ENCODE measurements at places on chromosomes 3 and 15. TPM values are rescaled to one million over a fixed set of nuclear protein-coding genes. Genes with fewer than 3 reads are reported as not detected.
A peak's percentile ranks its signal among the peaks of the same experiment; 100 is the strongest.

Gene TRIM71
- total RNA-seq = not detected

Gene PLSCR1
- total RNA-seq = 46.7 TPM

Gene ADAMTS7
- total RNA-seq = 4.6 TPM

Gene ERC2
- not detected for total RNA-seq

Gene ZCWPW2
- total RNA-seq = not detected

Gene TUSC7
- not detected for total RNA-seq

Gene B3GALNT1
- 11.9 TPM for total RNA-seq

Gene MINAR1
- 1.3 TPM for total RNA-seq

Gene SLC27A2
- 0.57 TPM for total RNA-seq

Gene TMEM158
- total RNA-seq = 3.2 TPM

GRCh38 chr3:129961141-129961541 lies 13.4 kb upstream of the TRH start:
- no peak for DNase-seq

- peak; percentile 57 for DNase-seq
Observed at GRCh38 chr3:54954022-54954421, 26.2 kb upstream of the LRTM1 start.

DNA sequence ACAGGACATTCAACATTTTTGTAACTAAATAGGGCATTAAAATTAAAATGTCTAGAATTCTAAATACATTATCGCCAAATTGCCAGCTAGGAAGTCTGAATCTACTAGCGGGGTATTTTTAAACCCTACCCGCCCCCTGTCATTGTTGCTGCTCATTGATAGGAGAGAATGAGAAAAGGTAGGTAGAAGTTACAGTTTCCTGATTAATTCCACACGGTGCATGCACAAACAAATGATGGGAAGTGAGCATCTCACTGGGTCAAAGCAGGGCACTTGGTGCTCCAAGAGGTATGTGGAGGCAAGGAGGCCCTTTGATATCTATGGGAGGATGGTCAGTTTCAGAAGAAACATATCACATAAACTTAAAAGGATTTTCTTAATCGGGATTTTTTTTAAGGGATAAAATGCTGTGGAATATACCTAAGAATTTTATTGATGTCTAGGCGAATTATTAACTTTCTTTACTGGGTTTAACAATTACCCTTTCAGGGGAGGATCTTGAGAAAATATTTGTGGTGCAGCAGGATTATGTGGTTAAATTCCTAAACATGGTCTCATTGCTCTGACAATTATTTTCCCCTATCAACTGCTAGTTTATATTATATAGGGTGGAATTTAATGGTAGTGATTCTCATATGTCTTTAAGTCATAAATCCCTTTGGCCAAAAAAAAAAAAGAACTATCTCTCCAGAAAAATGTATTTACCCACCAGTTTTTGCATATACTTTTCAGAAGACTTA lies 236.0 kb upstream of the GOLGA6L4 start:
- peak; percentile 44 for DNase-seq

DNA sequence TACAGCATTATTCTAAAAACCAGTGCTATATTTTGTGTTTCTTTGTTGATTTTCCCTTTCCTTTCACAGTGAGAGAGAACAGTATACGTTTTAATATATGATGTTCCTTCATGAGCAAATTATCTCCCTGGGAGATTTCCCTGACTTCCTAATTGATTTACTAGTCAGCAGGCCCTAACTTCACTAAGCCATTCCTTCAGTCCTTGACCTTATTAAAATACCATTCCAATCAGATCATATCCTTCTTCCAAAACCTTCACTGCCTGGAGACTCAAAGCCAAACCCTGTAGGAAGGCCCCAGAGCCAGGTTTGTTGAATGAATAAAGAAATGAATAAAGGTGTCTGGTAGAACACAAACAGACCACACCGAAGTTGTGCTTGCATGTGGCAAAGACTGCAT lies 43.8 kb upstream of the ARHGEF3 start:
- DNase-seq = no peak

DNA sequence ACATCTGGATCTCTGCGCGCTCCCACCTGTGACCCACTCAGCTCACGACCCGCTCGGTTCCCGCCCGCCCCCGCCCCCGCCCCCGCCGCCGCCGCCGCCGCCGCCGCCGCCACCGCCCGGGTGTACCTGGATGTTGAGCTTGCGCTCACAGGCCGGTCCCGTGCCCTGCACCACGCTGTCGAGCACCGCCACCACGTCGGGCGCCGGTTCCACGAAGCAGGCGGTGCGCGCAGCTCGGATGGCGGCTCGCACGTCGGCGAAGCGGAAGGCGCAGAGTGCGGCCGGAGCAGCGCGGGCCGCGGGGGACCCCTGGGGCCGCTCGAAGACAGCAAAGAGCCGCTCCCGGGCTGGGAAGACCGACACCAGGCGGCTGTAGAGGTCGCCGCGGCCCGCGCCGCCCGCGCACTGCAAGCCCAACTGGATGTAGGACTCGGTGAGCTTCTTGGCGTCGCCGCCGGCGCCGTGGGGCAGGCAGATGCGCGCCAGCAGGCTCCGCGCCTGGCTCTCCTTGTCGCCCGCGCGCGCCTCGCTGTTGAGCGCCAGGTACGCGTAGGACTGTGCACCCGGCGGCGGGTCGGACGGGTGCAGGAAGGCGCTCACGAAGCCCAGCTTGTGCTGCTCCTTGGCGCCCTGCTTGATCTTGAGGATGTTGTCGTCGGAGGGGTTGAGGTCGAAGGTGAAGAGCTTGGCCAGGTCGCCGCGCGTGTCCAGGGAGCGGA lies 1.1 kb downstream of the PLXND1 start:
- no peak for DNase-seq

DNA sequence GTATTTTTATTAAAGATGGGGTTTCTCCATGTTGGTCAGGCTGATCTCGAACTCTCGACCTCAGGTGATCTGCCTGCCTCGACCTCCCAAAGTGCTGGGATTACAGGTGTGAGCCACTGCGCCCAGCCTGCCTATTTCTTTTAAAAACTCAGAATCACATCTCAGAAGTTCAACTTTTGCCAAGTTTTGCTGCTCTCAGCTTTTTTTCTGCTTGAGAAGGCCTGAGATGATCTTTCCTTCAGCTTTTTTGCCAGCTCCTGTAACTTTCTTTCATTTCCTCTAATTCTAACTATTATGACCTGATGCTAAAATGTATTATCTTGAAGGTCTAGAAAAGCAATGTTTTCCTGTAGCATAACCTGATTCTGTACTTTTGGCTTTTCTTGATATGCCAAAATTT lies 9.6 kb upstream of the EHHADH start:
- no peak for DNase-seq

DNA sequence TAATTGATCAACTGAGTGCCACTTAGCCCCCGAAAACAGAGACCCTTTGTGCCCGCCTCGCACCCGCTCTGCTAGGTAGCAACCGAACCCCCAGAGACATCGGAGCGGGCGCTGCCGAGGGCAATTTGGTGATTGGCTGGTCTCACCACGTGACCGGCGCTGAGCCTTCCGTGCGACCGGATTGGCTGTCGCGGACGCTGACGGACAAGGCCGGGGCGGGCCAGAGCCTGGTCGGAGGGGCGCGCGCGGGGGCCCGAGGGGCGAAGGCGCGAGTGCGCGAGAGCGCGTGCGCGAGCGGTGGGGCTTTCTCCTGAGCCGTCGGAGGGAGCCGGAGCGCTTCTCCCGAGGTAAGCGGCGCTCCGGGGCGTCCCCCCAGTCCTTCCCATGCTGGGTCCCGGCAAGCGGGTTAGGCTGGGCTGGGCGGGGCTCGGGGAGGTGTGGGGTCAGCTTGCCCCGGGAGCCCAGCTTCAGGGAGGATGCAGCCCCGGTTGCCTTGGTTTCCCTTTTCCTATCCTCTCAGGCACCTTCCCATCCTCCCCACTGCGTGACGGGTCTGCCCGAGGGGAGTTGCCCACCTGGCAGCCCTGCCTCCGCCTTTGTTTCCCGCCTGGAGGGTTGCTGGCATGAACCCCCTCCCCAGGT lies at the start of gene TMEM108:
Gene TMEM108 (plus strand): TSS at position 303 of the 642 bp plus-strand sequence.
- no peak for DNase-seq

- DNase-seq = no peak
Observed at GRCh38 chr3:10883478-10884234, 67.6 kb downstream of the SLC6A11 start.

GRCh38 chr3:196499807-196500524 lies 3.6 kb downstream of the RNF168 start:
- no peak for DNase-seq

GRCh38 chr15:63006032-63006878 lies 36.3 kb upstream of the TPM1 start:
- DNase-seq = no peak

DNA sequence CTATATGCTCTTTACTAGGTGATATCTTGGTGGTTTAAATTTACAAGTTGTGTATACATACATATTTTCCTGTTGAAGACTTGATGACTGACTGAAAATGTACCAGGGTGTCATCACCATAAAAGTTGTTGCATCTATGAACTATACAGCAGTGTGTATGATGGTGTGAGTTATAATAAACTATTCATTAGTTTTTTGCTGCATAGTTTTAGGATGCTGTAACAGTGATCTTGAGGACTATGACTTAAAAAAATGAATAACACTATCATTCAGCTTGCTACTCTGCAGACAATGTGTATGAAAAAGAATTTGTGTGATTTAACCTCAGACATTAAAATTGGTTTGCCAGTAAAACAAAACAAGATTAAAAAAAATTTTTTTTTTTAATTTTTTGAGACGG lies 49.0 kb downstream of the UBE2E2 start:
- no peak for DNase-seq

DNA sequence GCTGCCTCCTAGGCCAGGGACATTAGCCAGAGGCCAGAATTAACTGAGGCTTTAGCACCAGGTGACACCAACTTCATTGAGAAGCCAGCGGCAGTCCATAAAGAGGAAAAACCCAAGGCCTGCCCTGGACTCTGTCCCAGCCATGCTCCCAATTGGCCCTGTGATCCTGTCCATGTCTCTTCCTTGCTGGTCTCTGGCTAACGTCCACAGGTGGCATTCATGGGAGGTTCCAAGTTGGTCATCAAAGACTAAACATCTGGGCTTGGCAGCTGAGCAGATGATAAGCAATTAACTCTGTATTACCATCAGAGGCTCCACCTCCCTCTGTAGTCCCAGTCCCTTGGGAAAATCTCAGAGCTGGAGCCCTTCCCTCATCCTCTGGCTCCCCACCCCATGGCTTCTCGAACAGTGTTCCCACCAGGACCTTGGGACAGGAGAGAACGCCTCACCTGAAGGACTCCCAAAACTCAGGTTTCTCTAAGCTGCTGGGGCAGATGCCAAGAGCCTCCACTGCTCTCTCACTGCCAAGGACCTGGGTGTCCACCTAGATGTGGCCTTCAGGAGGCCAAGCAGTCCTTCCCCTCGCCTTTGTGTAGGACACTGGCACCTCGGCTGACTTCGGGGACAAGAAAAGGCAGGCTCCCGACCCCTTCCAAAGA lies 40.4 kb downstream of the GOLGA6A start:
- DNase-seq = no peak

DNA sequence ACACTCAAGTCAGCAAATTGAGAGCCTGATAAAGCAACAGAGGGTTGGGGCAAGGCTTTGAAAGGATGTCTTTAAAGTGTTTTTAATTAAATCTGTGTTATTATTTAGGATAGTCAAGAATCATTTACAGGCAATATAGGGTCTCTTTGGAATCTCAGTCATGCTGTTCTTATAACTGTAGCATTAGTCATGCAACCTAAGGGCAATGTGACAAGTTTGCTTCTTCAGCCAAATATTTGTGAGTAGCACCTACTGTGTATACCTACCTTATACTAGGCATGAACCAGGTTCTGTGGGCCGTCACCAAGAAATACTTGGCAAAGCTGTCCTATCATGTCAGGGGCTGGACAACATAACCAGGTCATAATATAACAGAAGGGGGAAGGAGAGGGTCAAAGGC lies 184.6 kb upstream of the TRIM42 start:
- no peak for DNase-seq

DNA sequence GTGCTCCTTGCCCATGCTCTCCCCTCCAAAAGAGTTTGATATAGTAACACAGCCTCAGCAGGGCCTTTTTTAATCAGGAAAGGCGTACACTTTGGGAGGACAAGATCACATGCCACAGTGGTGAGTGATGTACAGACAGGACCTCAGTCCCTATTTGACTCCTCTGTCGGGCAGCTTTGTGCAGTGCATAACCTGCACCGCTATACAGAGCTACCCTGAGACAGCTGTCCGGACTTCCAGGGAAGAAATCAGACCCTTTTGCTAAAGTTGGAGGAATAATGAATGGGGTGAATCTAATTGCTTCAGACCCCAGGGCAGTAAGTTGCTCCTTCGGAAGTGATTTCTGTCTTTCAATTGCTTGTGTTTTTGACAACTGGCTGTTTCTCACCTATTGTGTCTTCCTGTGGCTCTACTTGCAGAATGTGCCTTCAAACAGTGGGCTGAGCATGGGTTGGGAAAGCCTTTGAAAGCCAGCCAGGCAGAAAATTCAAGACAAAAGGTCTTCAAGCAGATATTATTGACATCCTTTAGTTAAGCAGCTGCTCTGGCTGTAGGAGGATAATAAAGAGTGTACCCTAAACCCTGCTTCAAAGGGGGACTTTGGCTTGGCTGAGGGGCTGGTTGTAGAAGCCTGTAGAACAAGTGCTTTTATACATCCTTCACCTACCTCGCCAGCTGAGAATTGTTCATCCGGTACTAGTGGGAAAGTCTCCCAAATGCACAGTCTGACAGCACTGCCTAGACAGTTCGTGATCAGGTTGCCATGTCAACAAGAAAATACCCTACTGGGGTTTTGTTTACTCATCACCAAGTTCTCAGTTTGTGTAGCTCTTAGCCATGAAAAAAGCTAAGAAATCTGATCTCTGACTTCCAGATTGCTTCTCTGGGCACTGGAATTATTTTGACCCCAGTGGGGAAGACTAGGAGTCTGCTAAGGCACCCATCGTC lies 35.1 kb downstream of the SNTN start:
- DNase-seq = no peak

GRCh38 chr15:96037584-96037983 lies 292.9 kb upstream of the NR2F2 start:
- no peak for DNase-seq

DNA sequence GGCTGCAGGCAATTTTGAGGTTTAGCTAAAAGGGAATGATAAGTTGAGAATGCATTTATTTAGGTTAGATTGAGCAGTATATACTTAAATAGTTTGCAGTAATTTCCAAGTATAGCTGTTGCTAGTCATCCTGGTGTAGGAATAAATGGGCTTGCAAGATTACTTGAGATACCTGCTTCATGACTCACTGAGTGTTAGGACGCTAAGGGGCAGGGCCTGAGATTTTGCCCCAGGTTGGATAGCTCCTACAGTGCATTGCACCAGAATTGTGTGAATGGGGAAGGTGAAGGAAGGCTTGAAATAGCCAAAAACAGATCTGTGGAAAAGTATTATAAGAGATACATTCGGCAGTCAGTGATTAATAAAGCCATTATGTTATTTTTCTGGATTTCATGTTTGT lies 72.8 kb downstream of the KCNH8 start:
- DNase-seq = no peak

DNA sequence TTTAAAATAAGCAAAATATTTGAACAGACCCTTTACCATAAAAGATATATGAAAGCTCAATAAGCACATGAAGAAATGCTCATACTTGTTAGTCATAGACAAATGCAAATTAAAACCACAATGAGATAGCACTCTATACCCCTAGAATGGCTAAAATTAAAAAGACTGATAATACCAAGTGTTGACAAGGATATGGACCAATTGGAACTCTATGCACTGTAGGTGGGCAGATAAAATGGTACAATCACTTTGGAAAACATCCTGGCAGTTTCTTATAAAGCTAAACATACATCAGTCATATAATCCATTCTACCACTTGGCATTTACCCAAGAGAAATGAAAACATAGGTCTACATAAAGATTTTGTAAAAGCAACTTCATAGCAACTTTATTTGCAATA lies 293.0 kb upstream of the TLE3 start:
- no peak for DNase-seq

GRCh38 chr3:86147119-86147518 lies 843.8 kb downstream of the VGLL3 start:
- no peak for DNase-seq

GRCh38 chr3:20099060-20099459 lies 58.8 kb downstream of the KAT2B start:
- no peak for DNase-seq
